ENCODE measurements at places on chromosomes 11 and 22.

GRCh38 chr22:34847072-34847471 lies 218.9 kb upstream of the ISX start:
- DNase-seq, result no peak

DNA sequence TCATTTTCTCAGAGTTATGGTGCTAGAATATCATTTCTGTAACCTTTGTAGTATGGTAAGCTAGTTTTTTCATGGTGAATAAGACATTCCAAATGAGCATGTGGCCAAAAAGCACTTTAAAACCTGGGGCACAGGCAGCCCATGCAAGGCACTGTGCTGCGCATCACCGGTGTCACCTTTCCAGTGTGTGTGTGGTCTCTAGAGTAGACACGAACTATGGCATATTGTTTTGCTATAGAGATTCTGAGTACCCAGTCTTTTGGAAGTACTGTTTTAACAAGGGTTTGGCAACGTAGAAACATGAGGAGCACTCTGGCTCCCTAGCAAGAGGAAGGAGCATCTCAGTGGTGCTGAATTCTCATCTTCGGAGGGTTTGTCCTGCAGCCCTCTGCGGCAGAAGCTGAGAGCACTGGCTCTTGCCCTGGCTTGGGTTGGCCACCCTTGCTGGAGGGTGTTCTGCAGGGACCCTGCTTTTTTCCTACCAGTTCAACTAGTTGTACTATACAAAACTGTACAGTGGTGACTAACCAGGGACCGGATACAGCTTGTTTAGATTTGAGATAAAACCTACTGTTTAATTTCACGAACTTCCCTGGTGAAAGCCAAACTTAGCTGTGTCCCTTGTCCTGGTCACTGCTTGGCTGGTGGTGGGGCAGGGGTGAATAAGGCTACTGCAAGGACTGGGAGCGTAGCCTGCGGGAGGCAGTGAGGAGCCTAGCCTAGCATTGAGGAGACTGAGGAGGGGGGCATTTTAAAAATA lies 135.7 kb downstream of the ATXN10 start:
- DNase-seq, result no peak

GRCh38 chr11:19428206-19429002 lies 187.7 kb upstream of the E2F8 start:
- no peak for DNase-seq

DNA sequence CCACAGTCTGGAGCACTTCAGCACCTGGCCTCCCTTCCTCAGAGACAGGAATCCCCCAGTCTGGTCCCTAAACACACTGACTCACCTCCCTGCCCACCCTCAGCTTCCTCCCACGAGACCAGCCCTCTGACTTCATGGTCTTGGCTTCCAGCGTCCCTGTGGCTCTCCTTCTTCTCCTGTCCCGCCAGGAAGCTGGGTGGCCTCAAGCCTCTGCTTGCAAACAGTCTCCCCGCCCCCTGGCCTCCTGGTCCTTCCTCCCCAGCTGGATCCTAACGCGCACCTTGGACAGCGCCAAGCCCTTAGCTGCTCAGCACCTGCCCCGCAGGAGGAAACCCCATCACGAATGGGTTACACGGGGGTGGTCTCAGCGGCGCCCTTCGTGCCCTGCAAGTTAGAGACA lies 4.5 kb downstream of the NCF4 start:
- no peak for DNase-seq

- peak; percentile 53 for DNase-seq
Observed at GRCh38 chr22:28019360-28019759, 100.3 kb upstream of the PITPNB start.

DNA sequence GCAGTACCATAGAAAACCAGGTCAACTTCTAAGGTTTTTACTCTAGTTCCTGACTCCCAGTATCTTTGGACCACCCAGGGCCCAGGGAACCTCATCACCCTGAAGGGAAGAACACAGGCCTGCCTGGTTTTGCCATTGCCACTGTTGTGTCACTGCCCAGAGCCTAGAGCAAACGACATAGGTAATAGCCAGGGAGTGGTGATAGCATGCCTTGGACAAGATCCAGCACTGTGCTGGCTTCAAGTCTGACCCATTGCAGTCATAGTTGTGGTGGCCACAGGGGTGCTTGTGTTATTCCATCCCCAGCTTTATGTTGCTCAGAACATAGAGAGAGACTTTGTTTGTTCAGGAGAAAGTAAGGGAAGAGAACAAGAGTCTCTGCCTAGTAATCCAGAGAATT lies 2310.2 kb downstream of the LRRC4C start:
- DNase-seq, result no peak

- no peak for DNase-seq
Observed at GRCh38 chr11:79615425-79615824, 174.6 kb upstream of the TENM4 start.

GRCh38 chr11:8031248-8032115 lies 44.3 kb downstream of the EIF3F start:
- no peak for DNase-seq

- DNase-seq, result no peak
Observed at GRCh38 chr11:114275280-114275679, 20.9 kb upstream of the NNMT start.

- DNase-seq, result no peak
Observed at GRCh38 chr22:47094861-47095330, 332.4 kb downstream of the TBC1D22A start.

- no peak for DNase-seq
Observed at GRCh38 chr11:45170484-45170883, 24.0 kb downstream of the PRDM11 start.

GRCh38 chr22:32815943-32816342 lies 14.4 kb downstream of the TIMP3 start:
- no peak for DNase-seq

DNA sequence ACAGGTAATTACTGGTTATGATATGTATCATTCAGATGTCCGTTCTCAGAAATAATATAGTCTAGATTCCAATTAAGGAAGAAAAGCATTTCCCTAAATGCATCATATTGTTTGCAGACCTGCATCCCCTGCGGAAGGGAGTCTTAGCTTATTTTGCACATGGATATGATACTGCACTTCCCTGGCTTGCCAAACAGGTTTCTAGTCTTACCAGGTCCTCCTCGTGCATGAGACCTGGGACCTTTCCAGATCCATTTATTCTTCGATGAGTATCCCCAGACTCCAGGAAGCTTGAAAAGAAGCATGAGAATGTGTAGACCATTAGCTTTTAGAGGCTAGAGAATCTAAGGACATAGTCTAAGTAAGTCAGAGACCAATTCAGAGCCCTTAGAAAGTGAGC lies 30.6 kb downstream of the CYB5R2 start:
- no peak for DNase-seq

DNA sequence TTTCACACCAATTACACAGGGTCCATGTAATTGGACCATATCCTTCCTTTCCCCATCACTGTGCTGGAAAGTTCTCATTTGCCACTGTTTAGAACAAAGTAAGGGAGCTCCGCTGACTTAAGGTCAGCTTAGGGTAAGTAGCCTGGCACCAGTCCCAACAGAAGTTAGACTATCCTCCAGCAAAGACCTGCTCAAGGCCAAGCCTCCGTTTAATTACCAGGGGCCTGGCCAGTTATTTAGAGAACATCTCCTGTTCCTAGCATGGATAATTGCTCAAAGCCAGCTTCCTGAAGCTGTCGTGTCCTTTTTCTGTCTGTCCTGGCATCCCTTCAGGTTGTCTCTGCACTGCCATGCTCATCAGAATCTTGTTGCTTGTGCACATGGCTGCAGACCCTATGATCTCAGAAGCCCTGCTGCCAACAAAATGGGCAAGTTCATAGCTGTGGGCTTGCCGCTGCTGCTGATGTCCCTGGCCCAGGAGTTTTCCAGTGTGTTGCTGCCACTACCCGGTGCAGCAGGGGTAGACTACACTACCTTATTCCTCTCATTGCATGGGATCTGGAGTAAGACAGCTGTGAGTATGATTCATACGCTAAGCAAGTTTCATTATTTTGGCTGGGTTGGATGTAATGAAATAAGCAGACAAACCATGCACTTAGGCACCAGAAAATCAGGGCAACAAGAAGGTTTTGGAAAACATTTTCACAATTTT lies 8.1 kb downstream of the OR8A1 start:
- no peak for DNase-seq

- no peak for DNase-seq
Observed at GRCh38 chr11:95736355-95736754, 53.2 kb downstream of the FAM76B start.

GRCh38 chr11:69666752-69667536 lies 8.2 kb downstream of the LTO1 start:
- DNase-seq, result no peak

GRCh38 chr11:91243051-91243450 lies 981.6 kb upstream of the FAT3 start:
- no peak for DNase-seq

- no peak for DNase-seq
Observed at GRCh38 chr22:37309211-37310074, 27.1 kb downstream of the CYTH4 start.

- no peak for DNase-seq
Observed at GRCh38 chr11:68275721-68276507, 4.1 kb upstream of the C11orf24 start.

DNA sequence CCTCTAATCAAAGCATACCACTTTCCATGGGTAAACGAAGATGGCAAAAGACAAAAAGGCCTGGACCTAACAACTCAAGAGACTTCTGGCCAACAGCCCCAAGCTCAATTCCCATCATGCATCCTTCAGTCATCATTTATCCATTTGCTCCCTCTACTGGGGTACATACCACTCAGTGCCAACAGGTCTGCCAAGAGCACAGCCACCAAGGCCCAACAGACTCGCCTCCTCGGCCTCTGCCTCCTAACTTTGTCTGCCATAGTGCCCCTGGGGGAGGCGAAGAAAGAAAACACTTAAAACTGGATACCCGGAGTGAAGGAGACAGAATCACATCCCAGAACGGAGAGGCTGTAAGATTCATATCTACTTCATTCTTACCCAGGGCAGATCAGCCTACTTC lies 1.1 kb downstream of the HYOU1 start:
- DNase-seq, result peak; percentile 41

GRCh38 chr11:824292-824880 lies 3.3 kb upstream of the CRACR2B start:
- no peak for DNase-seq

- no peak for DNase-seq
Observed at GRCh38 chr11:73662445-73663157, 16.2 kb downstream of the PLEKHB1 start.

DNA sequence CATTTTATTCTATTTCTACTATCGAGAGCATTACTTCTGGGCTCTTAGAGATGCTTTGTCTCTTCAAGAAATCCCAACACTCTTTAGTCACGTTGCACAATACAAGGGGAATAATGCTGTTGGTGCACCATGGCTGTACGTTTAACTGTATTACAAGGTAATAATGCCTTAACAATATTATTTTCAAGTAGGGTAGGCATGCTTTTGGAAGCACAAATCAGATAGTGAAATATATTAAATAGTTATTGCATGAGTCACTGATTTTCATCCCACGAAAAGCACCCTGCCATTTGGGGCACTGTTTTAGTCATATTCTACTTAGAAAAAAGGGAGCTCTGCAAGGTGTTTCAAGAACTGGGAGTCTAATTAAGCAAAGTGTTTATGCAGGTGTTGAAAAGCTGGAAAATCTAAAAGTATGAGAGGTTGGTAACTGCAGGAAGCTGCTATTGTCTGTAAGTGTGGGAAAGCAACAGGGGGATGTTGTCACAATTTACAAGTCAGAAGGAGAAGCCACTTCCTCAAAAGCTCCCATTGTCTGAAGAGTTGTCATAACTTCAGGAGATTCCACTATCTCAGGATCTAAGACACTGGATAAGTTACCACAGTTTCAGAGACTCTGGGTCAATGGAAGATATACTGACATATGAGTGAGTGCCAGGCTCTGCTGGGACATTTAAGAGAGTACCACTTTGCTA lies 218.2 kb downstream of the JRKL start:
- DNase-seq, result no peak

DNA sequence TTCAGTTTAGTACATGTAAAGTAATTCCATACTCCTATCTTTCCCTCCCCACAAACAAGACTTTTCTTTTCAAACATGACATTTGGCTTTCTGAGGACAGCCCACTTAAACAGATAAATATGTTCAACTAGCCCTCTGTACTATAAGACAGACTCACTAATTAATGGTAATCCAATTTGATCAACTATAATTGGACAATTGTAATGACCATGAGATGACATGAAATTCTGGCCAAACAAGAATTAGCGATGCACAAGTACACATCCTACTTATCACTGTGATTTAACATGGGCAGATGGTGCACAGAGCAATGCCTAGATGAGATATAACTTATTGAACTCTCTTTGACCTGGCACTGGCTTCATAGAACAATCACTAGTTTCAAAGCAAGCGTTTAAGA lies 1033.7 kb upstream of the CCDC90B start:
- DNase-seq, result no peak

DNA sequence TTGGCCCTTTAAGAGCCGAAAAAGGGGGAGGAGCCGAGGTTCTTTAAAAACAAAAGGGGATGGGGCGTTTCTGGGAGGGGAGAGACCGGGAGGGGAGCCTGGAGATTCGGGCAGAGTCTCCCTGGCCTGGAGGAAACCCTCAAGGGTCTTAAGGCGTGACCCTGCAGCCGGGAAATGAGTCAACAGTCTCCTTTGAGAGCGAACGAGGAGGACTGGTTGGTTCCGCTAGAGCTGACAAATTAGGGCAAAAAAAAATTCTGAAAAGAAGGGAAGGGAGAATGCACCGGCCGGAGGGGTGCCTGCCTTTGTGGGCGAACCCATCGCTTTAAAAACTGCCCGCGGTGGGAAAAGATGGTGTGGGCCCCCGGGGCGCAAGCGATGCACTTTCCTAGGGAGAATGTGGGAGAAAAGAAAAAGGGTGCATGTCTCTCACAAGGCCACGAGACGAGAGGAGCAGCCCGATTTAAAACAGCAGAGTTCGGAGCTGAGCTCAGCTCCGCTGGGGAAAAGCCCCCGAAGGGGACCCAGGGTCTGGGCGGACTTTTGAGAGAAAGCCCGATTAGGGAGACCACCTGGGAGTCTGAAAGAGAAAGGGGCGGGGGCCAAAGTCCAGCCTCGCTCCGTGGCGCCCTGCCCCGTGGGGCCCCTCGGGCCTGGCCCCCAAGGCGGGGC lies 874 bp downstream of the ZFTA start:
- DNase-seq, result peak; percentile 80

GRCh38 chr11:117908959-117909610 lies 20.1 kb downstream of the TMPRSS13 start:
- no peak for DNase-seq

GRCh38 chr22:25112538-25113253 lies 87.0 kb upstream of the CRYBB3 start:
- DNase-seq, result no peak

DNA sequence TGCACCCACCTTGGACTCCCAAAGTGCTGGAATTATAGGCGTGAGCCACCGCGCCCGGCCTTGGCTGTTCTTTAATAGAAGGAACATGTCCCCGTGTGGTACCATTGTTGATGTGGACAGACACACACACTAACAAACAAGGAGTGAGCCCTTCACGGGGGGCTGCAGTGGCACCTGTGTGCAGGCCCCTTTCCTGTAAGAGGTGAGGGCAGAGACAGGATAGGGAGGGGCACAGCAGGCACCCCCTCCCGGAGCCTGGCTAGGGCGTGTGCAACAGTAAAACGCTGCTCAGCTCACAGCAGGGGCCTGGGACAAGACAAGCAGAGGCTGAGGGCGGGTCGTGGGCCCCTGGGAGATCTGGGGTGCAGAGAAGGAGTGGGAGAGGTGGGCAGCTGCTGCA lies 37.8 kb downstream of the GRIK4 start:
- DNase-seq, result no peak

Measured in AG08396 (cell line).